Activated T-helper 1 cell treated with anti-CD3 and anti-CD28 coated beads, Interleukin-12 subunit alpha, Interleukin-12 subunit beta, Interleukin-2, Interleukin-4 antibody, amounts not matched to agents 30 ng/mL and 10 ng/mL and 1 ng/mL, durations not matched to agents 14 hours and 24 hours and 36 hours (primary cell): ENCODE measurements at places on chromosomes 13 and 19. TPM values are rescaled to one million over a fixed set of nuclear protein-coding genes. Genes with fewer than 3 reads are reported as not detected.

SULT2A1 gene
- not detected in 2 replicates for total RNA-seq

ZNF548 gene
- total RNA-seq = 11.3 and 12.1 TPM in 2 replicates

CYP2F1 gene
- not detected in 2 replicates for total RNA-seq

PLPP2 gene
- total RNA-seq = 0.16 and 0.34 TPM in 2 replicates

CASP14 gene
- total RNA-seq = not detected in 2 replicates

PRR22 gene
- 7.4 and 9.2 TPM in 2 replicates for total RNA-seq

PSG11 gene
- not detected in 2 replicates for total RNA-seq

TMEM86B gene
- 7.7 and 8.3 TPM in 2 replicates for total RNA-seq

TUBA3C gene
- not detected in 2 replicates for total RNA-seq

ZNF850 gene
- 3.2 and 3.7 TPM in 2 replicates for total RNA-seq

RAB20 gene
- total RNA-seq = 1.1 and 1.5 TPM in 2 replicates

PDX1 gene
- not detected in 2 replicates for total RNA-seq

LSR gene
- 2.7 and 4.0 TPM in 2 replicates for total RNA-seq
